ENCODE measurements at places on chromosomes 2 and 18.

- H3K4me3 ChIP-seq: no peak overlapping the region
- no peaks in the 10 kb centered on the region for H3K27me3 ChIP-seq
- peak overlapping the region; percentile 83 for H3K27ac ChIP-seq
- H3K4me1 ChIP-seq: peaks cover 25% of the 10 kb centered on the region
Observed at GRCh38 chr18:46265196-46266156, 161.3 kb downstream of the HAUS1 start.

DNA sequence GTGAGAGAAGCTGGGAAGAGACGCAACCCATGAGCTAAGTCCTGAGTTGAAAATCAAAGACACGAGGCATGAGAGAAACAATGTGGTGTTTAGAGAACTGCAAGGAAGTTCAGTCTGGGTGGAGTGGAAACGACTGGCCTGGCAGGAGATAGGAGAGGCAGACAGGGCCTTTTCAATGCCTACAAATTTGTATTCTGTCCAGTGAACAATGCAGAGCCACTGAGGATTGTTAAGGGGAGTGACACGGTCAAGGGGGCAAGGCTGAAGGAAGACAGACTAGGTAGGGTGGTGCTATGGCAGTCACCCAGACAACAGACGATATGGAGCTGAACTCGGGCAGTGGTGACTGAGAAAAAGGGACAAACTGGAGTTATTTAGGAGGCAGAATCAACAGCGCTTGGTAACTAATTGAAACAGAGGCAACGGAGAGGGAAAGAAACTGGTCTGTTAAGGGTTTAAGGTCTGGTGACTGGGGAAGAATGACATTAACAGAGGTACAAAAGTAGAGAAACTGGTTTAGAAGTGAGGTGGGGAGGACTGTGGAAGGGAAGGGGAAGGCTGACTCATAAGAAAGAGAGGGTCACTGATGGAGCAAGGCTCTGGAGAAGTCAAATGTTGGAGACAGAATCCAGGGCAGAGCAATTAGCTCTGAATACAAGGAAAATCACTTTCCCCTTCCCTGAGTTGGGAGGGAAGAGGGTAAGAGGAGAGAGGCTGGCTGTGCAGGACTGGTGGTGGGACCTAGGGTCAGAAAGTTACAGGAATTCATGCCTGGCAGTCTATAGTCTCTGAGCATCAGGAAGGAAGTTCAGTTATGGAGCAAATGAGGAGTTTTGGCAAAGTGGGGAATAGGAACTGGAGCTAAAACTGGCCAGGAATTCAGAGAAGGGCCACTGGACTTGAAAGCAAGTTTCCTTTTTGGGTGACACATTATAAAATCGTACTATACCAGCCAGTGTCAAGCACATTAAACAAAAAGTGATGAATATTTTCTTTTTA is 63.4 kb upstream of the CHRNA1 start:
- no peak overlapping the region for H3K4me3 ChIP-seq
- DNase-seq: no peak
- peaks cover 2% of the 10 kb centered on the region for H3K27me3 ChIP-seq
- no peaks in the 10 kb centered on the region for H3K36me3 ChIP-seq
- H3K27ac ChIP-seq: no peak overlapping the region
- H3K4me1 ChIP-seq: peaks cover 9% of the 10 kb centered on the region

- peaks cover 71% of the 10 kb centered on the region for H3K27me3 ChIP-seq
- H3K4me3 ChIP-seq: no peak overlapping the region
- DNase-seq: no peak
- peaks cover 6% of the 10 kb centered on the region for H3K4me1 ChIP-seq
Observed at GRCh38 chr18:37253394-37254235, 312.0 kb downstream of the CELF4 start.

DNA sequence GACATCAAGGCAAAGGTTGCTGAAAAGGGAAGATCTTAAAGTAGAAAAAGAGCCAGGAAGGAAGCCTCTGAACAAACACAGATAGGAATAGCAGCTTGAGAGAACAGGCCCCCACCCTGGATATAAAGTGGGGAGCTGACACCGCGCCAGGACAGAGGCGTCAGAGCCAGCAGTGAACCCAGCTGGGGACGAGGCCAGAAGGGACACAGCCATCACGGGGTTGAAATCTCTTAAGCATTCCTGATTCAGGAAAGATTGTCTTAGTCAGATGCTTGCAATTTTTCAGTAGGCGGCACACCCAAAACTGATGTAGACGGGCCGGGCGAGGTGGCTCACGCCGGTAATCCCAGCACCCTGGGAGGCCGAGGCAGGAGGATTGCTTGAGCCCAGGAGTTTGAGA is 93.8 kb upstream of the PHLPP1 start:
- H3K27me3 ChIP-seq: peaks cover 19% of the 10 kb centered on the region
- no peak overlapping the region for H3K27ac ChIP-seq
- DNase-seq: no peak
- H3K4me1 ChIP-seq: no peaks in the 10 kb centered on the region

GRCh38 chr18:35038881-35039491 is 2.2 kb upstream of the MAPRE2 start:
- no peaks in the 10 kb centered on the region for H3K27me3 ChIP-seq
- no peak for DNase-seq
- peaks cover 7% of the 10 kb centered on the region for H3K36me3 ChIP-seq
- no peak overlapping the region for H3K4me3 ChIP-seq
- peak overlapping the region; percentile 97 for H3K27ac ChIP-seq
